Suprapubic skin (tissue), 4 donors: ENCODE measurements at places on chromosomes 6 and 20.

GRCh38 chr20:62409931-62410745 lies 3.1 kb upstream of the CABLES2 start:
- no peak for DNase-seq

- no peak for DNase-seq
Observed at GRCh38 chr6:50804283-50804682, 14.4 kb upstream of the TFAP2B start.

GRCh38 chr20:31484001-31484400 lies 8.9 kb downstream of the REM1 start:
- no peak for DNase-seq

DNA sequence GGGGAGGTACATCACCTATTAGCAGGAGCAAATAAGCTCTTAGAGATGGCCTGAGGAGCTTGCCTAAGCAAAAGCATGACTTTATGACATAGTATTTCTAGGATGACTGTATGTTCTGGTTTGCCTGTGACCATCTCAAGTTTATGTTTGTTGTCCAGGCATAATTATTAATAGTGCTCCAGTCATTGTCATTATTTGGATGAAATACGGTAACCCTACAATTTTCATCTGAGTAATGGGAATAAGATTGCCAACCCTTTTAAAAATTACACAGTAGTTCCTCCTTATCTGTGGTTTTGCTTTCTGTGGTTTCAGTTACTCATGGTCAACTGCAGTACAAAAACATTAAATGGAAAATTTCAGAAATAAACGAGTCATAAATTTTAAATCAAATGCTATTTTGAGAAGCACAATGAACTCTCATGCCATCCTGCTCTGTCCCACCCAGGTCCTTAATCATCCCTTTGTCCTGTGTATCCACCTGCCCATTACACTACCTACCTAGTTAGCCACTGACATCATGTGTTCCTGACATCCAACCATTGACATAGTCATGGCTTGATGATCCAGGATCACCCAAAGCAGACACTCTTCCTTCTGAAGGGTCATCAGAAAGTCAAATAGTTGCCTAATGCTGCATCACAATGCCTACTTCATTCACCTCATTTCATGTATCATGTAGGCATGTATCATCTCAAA lies 27.0 kb upstream of the TFB1M start:
- DNase-seq: no peak

GRCh38 chr6:124356276-124356810 lies 552.7 kb downstream of the NKAIN2 start:
- no peak for DNase-seq

DNA sequence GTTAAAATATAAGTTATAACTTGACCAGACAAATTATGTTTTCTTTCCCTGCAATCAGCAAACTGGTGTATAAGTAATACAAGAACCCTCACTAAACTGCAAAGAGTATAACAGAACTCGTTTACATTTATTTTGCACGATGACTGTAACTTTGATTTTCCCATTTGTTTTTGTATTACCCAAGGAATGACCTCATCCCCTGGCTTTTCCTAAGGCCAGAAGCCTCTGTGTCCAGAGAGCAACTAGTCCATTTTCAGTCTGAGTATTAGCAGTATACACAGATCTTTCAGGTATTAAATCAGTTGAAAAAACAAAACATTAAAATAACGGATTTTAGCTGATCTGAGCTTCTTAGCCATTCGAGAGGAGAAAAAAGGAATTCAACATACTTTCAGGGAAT lies 17.2 kb downstream of the COL19A1 start:
- DNase-seq: no peak

GRCh38 chr6:131065112-131065823 lies 2.2 kb upstream of the EPB41L2 start:
- no peak for DNase-seq

DNA sequence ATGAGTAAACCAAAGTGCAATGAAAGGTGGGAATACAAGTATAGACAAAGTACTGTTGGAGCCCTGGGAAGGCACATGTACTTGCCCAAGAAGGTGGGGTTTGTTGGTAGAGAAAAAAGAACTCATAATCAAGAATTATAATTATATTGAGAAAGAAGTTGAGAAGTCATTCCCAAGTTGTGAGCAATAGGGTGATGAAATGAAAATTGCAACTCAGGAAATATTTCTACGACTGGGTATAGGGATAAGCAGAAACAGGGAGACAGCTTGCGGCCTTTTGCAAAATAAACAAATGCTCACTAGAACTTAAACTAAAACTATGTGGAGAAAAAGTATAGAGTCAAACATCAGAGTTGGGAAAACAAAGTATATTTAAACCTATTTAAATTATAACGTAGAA lies 250.7 kb upstream of the FAM83B start:
- DNase-seq: no peak

DNA sequence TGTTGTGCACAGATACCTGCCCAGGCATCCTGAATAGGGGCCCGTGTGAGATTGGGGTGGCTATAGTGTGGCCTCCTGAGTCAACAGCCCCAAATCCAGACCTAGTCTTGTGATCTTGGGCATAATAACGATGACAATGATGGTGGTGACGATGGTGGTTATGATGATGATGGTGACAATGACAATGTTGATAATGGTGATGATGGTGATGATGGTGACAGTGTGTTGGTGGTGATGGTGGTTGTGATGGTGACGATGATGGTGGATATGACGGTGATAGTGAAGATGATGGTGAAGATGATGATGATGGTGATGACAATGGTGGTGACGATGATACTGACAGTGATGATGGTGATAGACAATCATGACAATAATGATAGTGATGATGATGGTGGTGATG lies 5.1 kb upstream of the RPS21 start:
- no peak for DNase-seq

- no peak for DNase-seq
Observed at GRCh38 chr20:672963-673602, 2.5 kb downstream of the SCRT2 start.

- peak; percentile 38 for DNase-seq
Observed at GRCh38 chr6:3391902-3392458, 64.9 kb downstream of the SLC22A23 start.

- no peak for DNase-seq
Observed at GRCh38 chr6:15340775-15341174, 94.9 kb downstream of the JARID2 start.

GRCh38 chr6:119173249-119174084 lies 95.0 kb upstream of the FAM184A start:
- no peak for DNase-seq

DNA sequence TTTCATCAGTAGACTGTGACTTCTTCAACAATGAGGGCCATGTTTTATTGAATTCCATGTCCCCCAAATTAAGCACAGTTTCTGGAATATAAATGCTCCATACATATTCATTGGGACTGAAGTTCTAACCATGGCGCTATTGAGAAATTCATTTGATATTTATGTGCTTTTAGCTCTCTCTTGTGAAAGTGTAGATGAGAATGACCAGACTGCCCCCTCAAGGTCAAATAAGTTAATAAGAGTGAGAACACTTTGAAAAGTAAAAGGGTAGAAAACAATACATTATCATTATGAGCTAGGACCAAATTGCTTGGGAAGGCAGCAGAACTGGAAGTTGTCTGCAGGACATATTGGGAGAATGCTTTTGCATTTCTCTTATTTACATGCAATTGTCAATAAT lies 597.9 kb downstream of the EPM2A start:
- DNase-seq: no peak

- DNase-seq: peak; percentile 56
Observed at GRCh38 chr20:24698189-24698588, 228.8 kb downstream of the SYNDIG1 start.

- DNase-seq: no peak
Observed at GRCh38 chr6:133179481-133179880, 61.7 kb upstream of the EYA4 start.

- no peak for DNase-seq
Observed at GRCh38 chr6:44843734-44844133, 456.2 kb downstream of the CDC5L start.

- no peak for DNase-seq
Observed at GRCh38 chr6:133764008-133764753, 124.7 kb upstream of the TCF21 start.

- DNase-seq: no peak
Observed at GRCh38 chr20:7770578-7770977, 169.7 kb downstream of the HAO1 start.

GRCh38 chr6:34736823-34737222 lies 20.5 kb upstream of the SNRPC start:
- DNase-seq: no peak

GRCh38 chr6:122154912-122155575 lies 244.4 kb upstream of the HSF2 start:
- no peak for DNase-seq

GRCh38 chr6:11755725-11756124 lies 22.9 kb downstream of the ADTRP start:
- no peak for DNase-seq

DNA sequence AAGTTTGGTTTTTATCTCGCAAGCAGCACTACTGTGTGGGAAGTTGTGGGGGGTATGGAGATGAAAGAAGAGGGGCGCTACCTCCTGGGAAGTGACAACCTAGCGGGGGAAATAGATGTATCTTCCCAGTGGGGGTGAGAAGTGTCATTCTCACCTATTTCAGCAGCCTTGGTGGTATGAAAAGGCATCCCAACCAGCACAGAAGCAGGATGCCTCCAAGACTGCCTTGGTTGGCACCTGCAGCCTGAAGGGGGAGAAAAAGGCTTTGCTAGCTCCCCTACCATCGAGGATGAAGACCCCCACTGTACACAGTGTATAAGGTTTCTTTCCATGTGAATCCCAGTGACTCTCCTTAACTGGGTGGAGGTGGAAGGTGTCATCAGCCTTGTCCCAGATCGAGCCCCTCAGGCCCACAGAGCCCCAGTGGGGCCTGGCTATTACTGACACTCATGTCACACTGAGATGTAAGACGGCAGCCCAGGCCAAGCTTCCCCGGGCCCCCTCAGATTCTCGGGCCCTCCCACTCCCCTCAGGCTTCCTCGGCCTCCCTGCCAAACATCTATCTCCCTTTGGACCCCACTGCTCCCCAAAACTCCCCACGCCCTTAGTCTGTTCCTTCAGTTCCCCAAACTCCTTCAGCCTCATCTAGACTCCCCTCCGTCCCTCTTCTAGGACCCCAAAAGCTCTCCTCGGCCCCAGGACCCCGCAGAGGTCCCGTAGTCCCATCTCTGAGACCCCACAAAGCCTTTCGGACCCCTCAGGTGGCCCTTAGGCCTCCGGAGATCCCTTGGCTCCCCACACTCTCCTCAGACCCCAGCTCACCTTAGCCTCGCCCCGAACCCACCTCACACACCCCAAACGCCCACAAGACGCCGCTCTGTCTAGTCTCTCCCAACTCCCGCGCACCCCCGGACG lies 688 bp downstream of the COMMD7 start:
- DNase-seq: no peak

GRCh38 chr6:5670811-5671561 lies 335.7 kb downstream of the NRN1 start:
- no peak for DNase-seq

- no peak for DNase-seq
Observed at GRCh38 chr6:130934848-130935585, 107.8 kb downstream of the SMLR1 start.

DNA sequence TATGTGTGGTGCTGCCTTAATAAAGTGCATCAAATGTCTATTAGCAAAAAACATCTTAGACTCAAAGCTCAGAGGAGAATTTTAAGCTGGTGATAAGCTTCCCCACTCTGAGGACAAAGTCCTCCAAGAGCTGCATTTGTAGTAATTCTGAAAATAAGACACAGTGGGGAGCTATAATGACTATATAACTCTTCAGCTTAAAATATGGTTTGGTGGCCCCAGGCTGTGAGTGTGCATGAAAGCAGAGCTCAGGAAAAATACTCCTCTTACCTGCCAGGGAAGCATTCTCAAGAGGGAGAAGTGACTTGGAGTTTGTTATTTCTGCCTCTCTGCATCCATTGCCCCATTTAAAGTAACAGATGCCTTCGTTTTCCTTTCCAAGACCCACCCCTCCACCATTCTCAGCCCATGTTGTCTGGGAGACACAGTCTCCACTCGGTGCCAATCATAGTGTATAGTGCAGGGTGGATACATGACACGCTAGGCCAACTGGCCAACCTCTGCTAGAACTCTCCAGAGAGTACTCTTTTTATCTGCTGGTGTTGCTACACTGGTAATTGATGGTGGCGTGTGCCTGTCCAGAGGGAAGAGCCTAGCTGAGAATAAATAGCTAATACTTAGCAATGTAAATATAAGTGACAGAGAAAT lies 229.2 kb downstream of the PHF3 start:
- DNase-seq: no peak

- DNase-seq: no peak
Observed at GRCh38 chr6:81450180-81450579, 302.3 kb downstream of the TENT5A start.

DNA sequence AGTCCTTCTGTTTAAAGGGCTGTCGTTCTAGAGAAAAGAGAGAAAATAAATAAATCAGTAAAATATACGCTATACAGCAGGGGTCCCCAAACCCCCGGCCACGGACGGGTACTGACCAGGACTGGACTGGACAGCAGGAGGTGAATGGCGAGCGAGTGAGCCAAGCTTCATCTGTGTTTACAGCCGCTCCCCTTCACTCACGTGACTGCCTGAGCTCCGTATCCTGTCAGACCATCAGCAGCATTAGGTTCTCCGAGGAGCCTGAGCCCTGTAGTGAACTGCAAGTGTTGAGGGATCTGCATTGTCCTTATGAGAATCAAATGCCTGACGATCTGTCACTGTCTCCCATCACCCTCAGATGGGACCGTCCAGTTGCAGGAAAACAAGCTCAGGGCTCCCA lies 76.5 kb downstream of the ZNF217 start:
- DNase-seq: peak; percentile 32

- DNase-seq: peak; percentile 63
Observed at GRCh38 chr20:63082308-63082938, 75.7 kb upstream of the BHLHE23 start.

DNA sequence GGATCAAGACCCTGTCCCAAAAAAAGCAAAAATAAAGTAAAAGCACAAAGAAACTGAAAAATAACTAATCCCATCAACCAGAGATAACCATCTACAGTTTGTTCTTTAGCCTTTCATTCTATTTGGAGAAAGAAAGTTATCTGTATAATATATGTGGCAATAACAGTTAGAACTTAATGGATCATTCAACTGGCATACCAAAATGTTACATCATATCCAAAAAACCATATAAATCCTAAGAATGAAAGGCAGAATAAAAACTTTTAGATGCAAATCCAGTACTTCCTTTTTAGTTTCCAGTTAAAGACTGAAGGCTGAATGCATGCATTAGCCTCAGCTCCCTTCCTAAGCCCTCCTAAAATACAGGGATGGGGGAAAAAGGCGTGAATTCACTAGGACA lies 25.2 kb downstream of the ILRUN start:
- DNase-seq: no peak

- DNase-seq: no peak
Observed at GRCh38 chr6:18640134-18640533, 253.0 kb downstream of the RNF144B start.

GRCh38 chr6:36350082-36350481 lies 13.4 kb upstream of the BNIP5 start:
- no peak for DNase-seq
